ENCODE measurements at places on chromosomes 3 and 15.

GRCh38 chr15:79919090-79919748, 22.4 kb upstream of the MTHFS start:
- no peak for DNase-seq

DNA sequence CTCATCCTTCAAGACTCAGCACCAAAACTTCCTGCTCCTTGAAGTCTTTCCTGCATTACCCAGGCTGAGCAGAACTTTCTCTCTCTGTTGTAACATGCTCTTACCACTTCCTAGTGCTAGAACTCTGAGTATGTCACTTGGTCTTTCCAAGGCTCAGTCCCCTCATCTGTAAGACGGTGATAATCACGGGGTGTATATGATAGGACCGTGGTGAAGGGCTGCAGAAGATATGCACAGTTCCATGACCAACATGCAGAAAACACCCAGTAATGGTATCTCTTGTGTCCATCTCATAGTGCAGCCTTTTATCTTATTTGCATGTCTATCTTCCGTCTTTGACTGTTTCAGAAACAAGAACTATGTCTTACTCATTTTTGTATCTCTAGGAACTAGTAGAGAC, 154.5 kb downstream of the ZNF621 start:
- no peak for DNase-seq

- no peak for DNase-seq
Measured at GRCh38 chr15:44081026-44082013, 113.8 kb downstream of the FRMD5 start.

DNA sequence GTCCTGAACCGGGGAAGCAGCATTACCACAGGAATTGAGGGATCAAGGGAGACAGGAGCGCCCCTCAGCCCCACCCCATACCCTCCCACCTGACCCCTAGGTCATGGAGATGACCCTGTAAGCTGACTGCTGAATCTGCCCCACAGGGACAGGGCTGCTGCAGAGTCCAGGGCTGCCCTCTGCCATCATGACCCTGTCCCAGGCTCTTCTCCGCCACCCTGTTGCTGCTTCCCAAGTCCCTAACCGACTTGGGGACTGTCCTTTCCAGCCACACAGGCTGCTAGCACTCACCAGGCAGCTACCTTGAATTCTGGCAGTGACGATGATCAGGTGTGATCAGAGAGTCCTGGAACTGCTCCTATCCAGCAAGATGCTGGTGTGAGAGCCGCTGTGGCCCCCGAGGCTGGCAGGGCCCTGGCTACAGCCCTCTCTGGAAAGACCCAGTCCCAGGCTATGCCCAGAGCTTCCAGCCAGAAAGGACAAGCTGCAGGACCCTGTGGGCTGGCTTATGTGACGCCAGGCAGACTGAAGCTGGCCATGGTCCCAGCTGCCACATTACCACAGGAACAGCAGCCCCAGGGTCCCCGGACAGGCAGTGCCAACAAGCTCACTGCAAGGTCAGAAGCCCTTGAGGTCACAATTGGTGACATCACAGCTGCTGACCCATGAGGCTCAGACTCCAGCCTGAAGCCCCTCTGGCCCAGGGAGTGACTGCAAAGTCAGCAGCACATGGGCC, at the start of gene C3orf22:
C3orf22 (minus strand) TSS at position 597 of the 736 bp plus-strand sequence. CDS start 5,542 bp downstream, outside the sequence.
- DNase-seq, result no peak

- no peak for DNase-seq
Measured at GRCh38 chr15:95953032-95953431, 377.5 kb upstream of the NR2F2 start.

- no peak for DNase-seq
Measured at GRCh38 chr3:151863611-151864010, 9.8 kb upstream of the SUCNR1 start.

DNA sequence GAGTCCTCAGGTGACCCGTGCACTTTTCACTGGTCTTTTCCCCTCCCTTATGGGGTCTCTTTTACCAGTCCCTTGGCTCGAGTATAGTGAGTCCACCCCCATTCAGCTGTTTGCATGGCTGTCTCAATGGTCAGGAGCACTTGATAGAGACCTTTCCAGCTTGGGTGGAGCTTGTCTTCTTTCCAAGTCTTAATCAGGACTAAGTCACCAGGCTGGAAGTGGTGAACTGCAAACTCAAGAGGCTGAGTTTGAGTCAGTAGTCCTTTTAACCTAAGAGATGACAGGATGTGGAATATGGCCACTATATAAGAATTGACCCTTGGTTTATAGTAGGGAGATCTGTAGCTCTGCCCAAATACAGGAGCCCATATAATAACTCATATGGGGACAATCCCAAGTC, 279.7 kb downstream of the PYDC2 start:
- no peak for DNase-seq

- no peak for DNase-seq
Measured at GRCh38 chr3:36417237-36417636, 36.9 kb downstream of the STAC start.

All from common myeloid progenitor, CD34-positive (primary cell).